ENCODE measurements at places on chromosomes 2 and 18.
A peak's percentile ranks its signal among the peaks of the same experiment; 100 is the strongest.

- H3K27ac ChIP-seq, result no peak overlapping the region
- H3K4me1 ChIP-seq, result no peaks in the 10 kb centered on the region
- H3K27me3 ChIP-seq, result no peaks in the 10 kb centered on the region
- H3K36me3 ChIP-seq, result no peaks in the 10 kb centered on the region
- no peak for DNase-seq
These were observed 619.6 kb downstream of the CPS1 start for GRCh38 chr2:211175956-211176355.

DNA sequence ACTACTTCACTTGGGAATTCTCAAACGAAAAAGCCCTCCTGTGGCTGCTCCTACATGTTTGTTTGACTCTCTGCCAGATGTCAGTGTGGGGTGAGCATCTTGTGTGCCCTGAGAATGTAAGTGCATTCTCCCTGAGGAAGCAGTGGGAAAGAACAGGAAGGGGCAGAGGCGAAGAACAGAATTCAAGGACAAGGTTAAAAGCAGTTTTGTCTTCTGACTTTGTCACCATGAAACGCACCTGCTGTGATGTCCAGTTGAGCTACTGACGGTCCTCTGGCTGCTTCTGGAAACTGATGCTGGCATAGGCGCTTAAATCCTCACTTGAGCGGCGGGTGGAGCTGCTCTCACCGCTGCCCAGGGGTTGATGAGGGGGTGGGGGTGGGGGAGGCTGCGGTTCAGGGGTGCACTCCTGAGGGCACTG, 4.9 kb downstream of the IRS1 start:
- peaks cover 33% of the 10 kb centered on the region for H3K4me1 ChIP-seq
- H3K4me3 ChIP-seq, result no peak overlapping the region
- no peak overlapping the region for H3K27ac ChIP-seq
- no peak for DNase-seq

- DNase-seq, result no peak
- no peaks in the 10 kb centered on the region for H3K36me3 ChIP-seq
- H3K4me1 ChIP-seq, result no peaks in the 10 kb centered on the region
- no peak overlapping the region for H3K4me3 ChIP-seq
These were observed 133.9 kb upstream of the FSHR start for GRCh38 chr2:49288113-49288705.

DNA sequence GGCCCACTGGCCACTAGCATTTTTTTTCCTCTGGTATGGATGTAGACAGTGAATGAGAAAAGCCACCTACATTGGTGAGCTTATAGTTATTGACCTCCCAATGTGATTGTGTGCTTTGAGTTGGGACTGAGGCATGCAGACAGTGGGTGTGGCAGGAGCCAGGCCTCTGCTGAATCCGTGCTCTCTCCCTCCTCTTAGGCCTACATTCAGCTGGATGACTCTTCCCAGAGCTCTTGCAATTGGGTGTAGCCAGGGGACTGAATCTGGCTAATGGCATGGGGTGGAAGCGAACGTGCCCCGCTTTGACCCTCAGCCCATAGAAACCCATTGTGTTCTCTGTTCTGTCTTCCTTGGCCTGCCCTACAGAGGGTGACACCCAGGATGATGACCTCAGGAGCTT, 698.3 kb upstream of the HS6ST1 start:
- no peaks in the 10 kb centered on the region for H3K27me3 ChIP-seq
- no peak overlapping the region for H3K27ac ChIP-seq
- H3K4me1 ChIP-seq, result no peaks in the 10 kb centered on the region
- H3K4me3 ChIP-seq, result no peak overlapping the region
- H3K36me3 ChIP-seq, result no peaks in the 10 kb centered on the region

DNA sequence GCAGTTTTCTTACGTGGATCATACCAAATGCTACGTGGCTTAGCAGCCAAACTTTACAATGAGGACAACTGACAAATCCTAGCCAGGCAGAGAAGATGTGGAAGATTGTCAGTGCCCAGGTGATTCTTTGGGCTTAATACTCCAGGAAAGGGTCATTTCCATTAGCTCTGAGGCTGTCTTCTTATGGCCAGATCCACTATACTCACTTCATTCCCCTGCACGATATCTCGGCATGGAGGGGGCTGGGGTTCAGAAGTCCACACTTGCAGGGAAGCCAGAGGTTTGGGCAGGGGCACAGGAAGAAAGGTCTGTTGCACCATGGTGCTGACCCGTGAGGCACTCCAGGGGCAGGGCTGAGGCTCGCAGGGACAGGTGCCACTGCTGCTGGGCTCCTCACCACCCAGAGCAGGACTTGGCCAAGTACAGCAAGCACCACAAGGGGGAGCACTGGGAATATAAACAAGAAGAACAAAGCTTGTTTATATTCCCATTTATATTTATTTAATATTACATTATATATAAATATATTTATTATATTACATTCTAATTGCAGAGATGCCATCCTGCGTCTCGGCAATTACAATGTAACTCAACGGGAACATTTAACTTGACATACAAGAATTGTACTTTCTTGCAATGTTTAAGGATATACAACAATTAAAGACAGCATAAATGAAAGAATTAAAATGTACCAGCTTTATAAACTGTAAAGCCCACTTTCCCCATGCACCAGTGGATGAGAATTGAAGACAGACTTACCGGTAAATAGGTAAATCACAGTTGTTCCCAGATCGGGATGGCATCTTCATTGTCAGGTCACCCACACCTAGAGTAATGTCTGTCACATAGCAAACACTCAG, 27.2 kb downstream of the CLUL1 start:
- DNase-seq, result peak; percentile 81
- peaks cover 2% of the 10 kb centered on the region for H3K27me3 ChIP-seq
- H3K36me3 ChIP-seq, result no peaks in the 10 kb centered on the region

- H3K4me1 ChIP-seq, result peaks cover 11% of the 10 kb centered on the region
- no peak for DNase-seq
- H3K27me3 ChIP-seq, result peaks cover 23% of the 10 kb centered on the region
- H3K36me3 ChIP-seq, result no peaks in the 10 kb centered on the region
- no peak overlapping the region for H3K27ac ChIP-seq
These were observed 94.4 kb downstream of the NRP2 start for GRCh38 chr2:205776720-205777119.

DNA sequence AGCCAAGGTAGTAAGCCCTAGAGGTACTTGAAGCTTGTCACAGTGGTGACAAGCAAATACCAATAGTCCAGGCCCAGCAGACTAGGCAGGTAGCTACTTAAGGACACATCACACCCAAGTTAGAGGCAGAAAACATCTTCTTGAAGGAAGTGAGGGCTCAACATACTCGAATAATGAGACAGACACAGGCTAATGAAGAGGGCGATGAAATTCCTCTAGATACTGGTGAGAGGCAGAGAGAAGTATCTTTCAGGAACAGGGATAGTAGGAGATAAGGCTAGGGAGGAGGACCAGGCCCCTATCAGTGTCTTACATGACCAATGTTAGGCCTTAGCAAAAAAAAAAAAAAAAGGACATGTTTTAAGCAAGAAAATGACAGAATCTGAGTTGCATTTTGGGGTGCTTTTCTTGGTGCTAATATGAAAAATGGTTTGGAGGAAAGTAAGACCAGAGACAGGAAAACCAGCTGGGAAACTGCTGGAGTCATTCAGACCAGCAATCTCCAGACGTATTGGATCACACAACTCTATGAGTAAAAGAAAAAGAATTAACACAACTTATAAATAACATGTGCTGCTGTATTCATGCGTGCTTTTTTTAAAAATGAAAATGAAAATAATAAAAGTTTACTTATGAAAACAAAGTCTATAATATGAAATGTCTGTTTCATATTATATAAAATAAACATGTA, 37.7 kb downstream of the COBLL1 start:
- DNase-seq, result no peak
- H3K27me3 ChIP-seq, result no peaks in the 10 kb centered on the region
- no peak overlapping the region for H3K4me3 ChIP-seq
- no peaks in the 10 kb centered on the region for H3K36me3 ChIP-seq
- no peaks in the 10 kb centered on the region for H3K4me1 ChIP-seq
